ENCODE measurements at places on chromosomes 2 and 18. TPM values are rescaled to one million over a fixed set of nuclear protein-coding genes. Genes with fewer than 3 reads are reported as not detected.

- no peak for DNase-seq
These were observed 30.8 kb downstream of the TBC1D8 start for GRCh38 chr2:101120124-101120996.

GRCh38 chr2:96176661-96177060 is 31.4 kb upstream of the DUSP2 start:
- DNase-seq = no peak

GRCh38 chr2:129754831-129755230 is 224.6 kb upstream of the RAB6C start:
- no peak for DNase-seq

GRCh38 chr2:73414696-73415095 is 29.1 kb downstream of the ALMS1 start:
- no peak for DNase-seq

DNA sequence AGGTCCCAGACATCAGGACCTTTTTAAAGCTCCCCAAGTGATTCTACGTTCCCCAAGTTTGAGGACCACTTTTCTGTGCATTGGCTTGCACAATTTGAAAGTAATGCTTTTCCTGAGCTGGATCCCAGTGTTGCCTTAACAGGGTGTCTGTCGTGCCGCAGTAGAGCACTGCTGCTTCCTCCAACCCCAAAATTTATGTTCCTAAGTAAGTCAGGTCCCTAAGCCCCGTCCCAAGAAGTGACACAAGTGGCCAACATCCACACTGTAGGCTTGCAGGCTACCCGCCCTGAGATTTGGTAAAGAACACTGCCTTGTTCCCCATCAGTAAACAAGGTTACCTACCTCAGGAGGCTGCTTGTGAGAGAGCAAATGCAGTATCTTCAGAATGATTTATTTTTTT is 2.0 kb downstream of the SFT2D3 start:
- DNase-seq = no peak

DNA sequence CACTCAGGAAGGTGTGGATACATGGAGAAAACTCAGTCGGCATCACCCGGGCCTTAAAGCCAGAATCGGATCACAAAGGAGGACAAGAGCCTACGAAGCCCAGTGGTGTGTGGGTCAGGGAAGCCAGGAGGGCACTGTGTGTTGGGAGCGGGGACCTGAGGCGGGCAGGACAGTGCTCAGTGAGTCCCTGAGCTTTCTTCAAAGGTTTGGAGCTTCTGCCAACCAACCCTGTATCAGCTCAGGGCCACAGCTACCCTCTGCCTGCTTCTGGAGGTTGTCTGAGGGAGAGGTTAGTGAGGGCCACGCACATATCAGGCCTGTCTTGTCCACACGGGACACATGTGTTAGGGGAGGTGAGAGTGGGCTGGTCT is 52.4 kb downstream of the DYSF start:
- DNase-seq = no peak

DNA sequence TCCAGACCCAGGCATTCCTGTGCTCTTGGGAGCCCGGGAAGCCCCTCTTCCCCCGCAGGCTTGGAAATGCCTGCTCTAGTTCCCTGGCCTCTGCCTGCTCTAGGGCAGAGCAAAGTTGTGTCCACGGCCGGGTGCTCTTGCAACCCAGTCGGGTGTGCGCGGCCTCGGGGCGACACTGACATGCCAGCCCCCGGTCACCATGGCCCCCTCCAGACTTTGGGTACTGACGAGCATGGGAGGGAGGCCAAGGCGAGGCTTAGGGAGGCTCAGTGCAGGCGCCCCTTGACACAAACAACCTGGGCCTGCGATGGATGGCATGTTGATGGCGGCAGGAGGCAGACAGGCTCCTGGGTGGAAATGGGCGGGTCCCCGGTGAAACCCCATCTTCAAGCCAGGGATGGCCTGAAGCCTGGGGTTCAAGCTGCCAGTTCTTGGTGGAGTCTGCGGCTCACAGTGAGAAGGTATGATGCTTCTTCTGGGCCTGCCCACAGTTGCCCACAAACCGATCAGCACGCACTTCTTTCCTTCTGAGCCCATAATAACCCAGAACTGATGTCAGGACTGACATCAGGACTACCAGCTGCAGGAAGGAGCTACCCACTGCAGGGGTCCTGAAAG is 689.9 kb downstream of the DSC3 start:
- DNase-seq = no peak

DNA sequence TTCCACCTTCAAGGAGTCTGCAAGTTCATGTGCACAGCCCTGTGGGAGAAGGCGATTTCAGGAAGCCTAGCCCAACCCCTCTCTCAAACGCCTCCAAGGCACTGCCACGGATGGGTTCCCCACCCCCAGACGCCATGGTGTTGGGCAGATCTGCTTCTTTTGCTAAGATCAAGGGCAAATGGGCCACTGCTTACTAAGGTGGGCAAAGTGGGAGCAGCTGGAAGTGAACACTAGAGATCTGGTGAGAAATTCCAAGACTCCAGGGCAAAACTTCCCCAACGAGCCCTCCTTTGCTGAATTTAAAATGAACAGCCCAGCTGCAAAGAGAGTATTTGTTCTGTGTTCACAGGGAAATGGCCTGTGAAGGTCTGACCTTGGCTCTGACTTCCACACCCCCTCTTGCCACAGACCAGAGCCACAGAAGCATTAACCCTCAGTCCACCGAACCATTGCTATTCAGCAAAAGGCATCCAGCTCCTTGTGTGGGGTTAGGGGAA is 45.1 kb upstream of the ZBTB7C start:
- DNase-seq = no peak

- no peak for DNase-seq
These were observed 368 bp downstream of the TMEFF2 start for GRCh38 chr2:192194265-192194865.

Gene SLC30A3
- 45.6 TPM for total RNA-seq

GRCh38 chr2:16139663-16140615 is 199.6 kb downstream of the MYCN start:
- DNase-seq = no peak

Gene ZNF532
- 118 TPM for total RNA-seq

DNA sequence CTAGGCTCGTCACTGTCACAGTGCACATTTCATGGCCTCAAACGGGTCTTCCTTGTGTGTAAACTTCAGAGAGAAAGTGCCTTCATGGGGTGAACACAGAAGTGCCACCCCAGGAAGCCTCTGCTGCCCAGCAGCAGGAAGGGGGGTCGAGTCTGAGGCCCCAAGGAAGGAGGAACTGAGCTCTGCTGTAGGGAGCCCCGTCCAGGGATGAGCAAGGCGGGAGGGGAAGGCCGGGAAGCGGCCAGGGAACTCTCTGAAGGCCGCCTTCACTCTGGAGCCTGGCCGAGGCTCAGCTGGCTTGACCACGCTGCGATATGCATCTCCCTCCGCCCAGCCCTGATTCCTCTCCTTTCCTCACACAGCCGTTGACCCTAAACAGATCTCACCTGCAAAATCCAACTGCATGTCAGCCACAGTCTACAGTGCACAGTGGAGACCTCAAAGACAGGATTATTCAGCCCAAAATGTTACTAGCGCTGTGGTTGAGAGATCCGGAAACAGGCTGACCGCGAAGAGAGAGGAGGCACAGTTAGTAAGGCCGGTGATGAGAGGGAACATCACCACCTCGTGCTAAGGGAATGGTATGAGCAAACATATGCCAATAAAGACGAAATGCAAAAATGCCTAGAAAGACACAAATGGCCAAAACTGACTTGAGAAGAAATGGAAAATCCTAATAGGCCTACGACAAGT is 34.2 kb upstream of the CTDP1 start:
- no peak for DNase-seq

GRCh38 chr18:11943551-11943950 is 35.4 kb upstream of the MPPE1 start:
- DNase-seq = no peak

DNA sequence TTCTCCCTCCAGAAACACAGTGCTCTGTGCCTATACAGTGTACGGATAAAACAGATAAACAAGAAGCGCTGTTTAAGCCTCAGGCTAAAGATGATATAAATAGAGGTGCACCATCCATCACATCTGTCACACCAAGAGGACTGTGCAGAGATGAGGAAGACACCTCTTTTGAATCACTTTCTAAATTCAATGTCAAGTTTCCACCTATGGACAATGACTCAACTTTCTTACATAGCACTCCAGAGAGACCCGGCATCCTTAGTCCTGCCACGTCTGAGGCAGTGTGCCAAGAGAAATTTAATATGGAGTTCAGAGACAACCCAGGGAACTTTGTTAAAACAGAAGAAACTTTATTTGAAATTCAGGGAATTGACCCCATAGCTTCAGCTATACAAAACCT is 70.7 kb downstream of the TANK start:
- DNase-seq = no peak

DNA sequence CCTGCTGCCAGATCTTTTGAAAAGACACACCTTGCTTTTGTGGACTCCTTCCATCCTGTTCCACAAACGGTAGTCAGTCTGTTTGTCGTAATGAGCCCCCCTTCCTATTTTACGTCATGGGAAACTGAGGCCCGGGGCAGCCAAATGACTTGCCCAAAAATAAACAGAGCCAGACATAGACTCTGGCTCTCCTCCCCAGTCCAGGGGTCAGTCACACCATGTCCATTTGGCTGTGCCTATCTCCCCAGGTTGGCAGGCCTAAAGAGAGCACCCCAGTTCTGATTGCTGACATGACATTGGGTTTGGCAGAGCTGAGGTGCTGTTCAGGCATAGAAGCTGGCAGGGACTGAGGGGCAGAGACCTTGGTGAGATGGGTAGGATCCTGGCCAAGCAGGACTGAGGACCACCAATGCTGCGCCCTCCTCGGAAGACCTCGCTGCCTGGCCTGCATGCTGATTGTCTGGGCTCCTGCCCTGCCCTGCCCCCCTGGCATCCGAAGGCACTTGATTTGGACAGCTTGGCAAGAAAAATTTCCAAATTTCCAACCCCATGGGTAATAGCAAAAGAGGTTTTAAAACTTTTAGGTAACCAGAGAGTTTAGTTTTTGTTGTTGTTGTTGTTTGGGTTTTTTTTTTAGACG is 335.4 kb downstream of the DYSF start:
- DNase-seq = no peak

DNA sequence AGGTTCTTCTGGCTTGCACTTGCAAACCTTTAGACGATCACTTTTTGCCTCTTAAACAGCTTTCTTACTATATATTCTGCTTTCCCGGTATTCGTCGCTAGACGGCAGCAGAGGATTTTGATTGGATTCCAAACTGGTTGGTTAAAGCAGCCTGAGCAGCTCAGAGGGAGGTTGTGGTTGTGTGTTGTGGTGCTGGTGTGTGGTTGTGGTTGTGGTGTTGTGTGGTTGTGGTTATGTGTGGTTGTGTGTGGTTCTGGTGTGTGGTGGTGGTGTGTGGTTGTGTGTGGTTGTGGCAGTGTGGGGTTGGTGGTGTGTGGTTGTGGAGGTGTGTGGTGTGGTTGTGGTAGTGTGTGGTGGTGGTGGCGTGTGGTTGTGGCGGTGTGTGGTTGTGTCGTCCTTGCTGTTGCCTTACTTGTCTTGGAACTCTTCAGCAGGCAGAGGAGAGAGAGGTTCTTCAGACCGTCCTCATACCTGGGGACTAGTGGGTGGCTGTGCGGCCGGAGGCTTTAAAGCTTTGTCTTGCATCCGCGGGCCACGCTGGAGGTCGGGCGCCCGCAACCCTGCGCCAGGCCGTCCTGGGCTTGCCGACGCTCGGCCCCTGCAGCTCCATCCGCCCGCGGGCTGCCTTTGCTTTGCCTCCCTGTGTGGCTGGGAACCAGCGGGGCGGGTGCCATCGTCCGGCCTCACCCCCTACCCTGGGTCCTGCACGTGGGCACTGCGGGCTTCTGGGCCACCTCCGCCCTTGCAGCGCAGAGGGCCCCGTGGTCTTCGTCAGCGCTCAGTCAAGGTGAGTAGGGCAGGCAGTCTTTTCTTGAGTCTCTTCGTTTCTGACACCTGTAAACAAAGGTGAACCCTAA is 190.8 kb downstream of the ARHGAP28 start:
- DNase-seq = peak; percentile 58
